MM.1S (cell line): ENCODE measurements at places on chromosomes 7 and 10.

GRCh38 chr10:87882555-87883294 is 19.3 kb downstream of the PTEN start:
- no peak overlapping the region for H3K4me3 ChIP-seq
- H3K36me3 ChIP-seq, result peaks cover 29% of the 10 kb centered on the region
- H3K4me1 ChIP-seq, result no peaks in the 10 kb centered on the region
- H3K27me3 ChIP-seq, result no peaks in the 10 kb centered on the region
- no peak overlapping the region for H3K27ac ChIP-seq

- no peak for DNase-seq
- no peaks in the 10 kb centered on the region for H3K27me3 ChIP-seq
- H3K36me3 ChIP-seq, result no peaks in the 10 kb centered on the region
- no peak overlapping the region for H3K4me3 ChIP-seq
Observed at GRCh38 chr7:80287400-80288174, 153.0 kb downstream of the GNAI1 start.

DNA sequence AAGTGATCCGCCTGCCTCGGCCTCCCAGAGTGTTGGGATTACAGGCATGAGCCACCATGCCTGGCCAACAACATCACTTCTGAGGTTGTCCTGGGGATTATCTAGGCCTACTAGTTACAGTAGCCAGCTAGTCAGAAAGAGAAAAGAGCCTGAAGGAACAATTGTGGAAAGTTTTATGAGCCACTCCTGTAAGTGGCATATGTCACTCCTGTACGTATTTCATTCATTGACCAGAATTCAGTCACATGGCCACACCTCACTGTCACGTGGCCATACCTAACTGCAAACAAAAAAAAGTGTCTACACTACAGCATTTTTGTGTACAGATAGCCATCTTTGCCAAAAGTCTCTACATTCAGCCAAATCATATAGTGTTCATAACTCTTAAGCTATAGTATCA is 85.7 kb downstream of the ANKIB1 start:
- no peaks in the 10 kb centered on the region for H3K4me1 ChIP-seq
- H3K27me3 ChIP-seq, result no peaks in the 10 kb centered on the region
- no peak overlapping the region for H3K4me3 ChIP-seq
- DNase-seq, result no peak
- no peak overlapping the region for H3K27ac ChIP-seq

DNA sequence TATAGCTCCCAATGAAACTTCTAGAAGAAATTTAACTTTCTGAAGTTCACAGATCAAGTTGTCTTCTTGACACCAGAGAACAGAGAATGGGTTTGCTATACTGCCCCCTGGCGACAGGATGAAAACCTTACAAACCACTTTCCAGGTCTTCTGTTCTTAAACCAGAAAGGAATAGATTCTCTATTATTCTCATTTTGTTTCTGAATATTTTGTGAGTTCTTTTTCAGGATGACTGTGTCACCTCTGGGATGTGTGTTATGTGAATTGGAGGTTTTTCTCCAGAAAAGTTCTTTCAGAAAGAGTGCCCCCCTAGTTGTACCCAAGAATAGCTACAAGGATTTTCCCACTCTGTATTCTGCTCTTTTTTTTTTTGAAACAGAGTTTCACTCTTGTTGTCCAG is 6.3 kb downstream of the IFT22 start:
- H3K27ac ChIP-seq, result no peak overlapping the region
- no peaks in the 10 kb centered on the region for H3K36me3 ChIP-seq
- no peaks in the 10 kb centered on the region for H3K27me3 ChIP-seq

GRCh38 chr10:102675011-102675665 is 30.9 kb downstream of the TRIM8 start:
- no peaks in the 10 kb centered on the region for H3K36me3 ChIP-seq
- H3K27ac ChIP-seq, result no peak overlapping the region
- no peaks in the 10 kb centered on the region for H3K4me1 ChIP-seq
- H3K27me3 ChIP-seq, result no peaks in the 10 kb centered on the region

- H3K36me3 ChIP-seq, result no peaks in the 10 kb centered on the region
- peaks cover 61% of the 10 kb centered on the region for H3K27me3 ChIP-seq
- H3K27ac ChIP-seq, result no peak overlapping the region
- no peaks in the 10 kb centered on the region for H3K4me1 ChIP-seq
Observed at GRCh38 chr7:157964521-157964920, 623.1 kb downstream of the PTPRN2 start.
